ENCODE measurements at places on chromosomes 11 and 22.

DNA sequence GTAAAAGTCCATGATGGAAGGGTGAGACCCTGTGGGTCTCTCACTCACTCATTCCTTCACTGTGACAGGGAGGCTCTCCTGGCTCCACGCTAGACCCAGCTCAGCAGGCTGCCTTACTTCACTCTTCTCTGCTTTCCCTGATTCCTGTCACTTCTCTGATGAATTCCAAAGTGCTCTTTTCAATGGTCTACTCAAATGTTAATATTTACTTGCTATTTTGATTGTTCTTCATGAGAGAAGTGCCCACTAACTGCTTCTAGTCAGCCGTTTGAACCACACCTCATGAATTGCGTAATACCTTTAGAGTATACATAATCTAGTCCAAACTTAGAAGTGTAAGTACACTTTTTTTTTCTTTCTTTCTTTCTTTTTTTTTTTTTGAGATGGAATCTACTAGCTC, 1350.2 kb upstream of the RAG2 start:
- no peak for DNase-seq

DNA sequence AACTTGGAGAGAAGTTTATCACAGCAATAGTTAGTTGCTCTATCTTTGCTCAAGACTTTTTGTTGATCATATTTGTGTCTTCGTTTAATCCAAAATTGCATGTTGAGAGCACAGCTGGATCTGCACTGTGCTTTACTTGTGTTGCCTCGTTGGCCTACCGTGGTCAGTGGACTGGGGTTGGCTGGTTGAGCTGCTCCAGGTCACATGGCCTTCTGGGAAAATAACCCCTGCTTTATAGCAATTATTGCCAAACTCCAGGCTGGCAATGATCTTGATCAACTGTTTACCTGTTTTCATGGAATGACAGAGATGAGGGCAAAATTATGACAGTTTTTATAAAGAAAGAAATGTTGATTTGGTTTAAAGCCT, 5.7 kb upstream of the PLET1 start:
- DNase-seq = no peak

DNA sequence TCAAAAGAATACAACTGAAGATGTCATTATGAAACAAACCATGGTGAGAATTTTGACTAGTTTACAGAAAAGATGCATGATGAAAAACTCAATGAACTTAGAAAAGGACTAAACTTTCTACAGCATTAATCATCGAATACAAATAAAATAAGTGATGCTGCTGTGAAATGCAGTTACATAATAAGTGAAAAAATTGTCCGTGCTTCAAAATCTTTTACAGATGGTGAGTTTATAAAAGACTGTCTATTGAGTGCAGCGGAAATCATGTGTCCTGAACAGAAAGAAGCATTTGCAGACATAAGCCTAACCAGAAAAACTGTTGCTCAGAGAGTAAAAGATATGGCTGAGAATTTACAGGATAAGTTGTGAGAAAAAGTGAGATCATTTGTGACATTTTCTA, 33.8 kb downstream of the NEAT1 start:
- no peak for DNase-seq

DNA sequence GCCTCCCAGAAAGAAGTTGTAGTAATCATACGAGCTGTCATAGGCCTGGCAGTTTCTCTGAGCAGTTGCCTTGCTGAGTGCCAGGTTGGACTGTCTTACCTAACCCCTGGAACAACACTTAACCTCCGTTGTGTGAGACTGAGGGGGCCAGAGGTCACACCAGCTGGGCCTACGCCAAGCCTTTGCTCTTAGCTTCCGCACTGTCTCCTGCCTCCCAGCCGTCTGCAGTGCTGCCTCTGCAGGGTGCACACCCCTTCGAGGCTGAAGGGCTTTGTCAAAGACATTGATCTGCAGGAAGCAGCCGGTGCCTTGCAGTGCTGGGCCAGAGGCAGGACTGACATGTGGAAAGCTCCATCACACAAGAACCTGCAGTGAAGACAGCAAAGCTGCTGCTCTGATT, 16.7 kb downstream of the TAB1 start:
- no peak for DNase-seq

DNA sequence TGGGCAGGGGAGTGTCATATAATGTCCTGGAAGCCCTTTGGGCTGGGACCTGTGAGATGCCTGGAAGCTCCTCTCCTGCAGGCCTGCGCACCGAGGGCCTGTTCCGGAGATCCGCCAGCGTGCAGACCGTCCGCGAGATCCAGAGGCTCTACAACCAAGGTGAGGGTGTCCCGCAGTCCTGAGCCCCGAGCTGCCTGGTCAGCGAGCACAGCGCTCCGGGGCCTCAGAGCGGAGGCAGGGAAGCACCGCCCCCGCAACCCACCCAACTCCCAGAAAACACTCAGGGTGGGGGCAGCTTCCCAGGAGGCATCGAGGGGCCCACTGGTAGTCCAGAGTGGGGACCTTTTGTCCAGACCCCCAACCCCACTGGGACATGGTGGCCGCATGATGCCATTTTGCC, 95.5 kb downstream of the ARHGAP8 start:
- no peak for DNase-seq

DNA sequence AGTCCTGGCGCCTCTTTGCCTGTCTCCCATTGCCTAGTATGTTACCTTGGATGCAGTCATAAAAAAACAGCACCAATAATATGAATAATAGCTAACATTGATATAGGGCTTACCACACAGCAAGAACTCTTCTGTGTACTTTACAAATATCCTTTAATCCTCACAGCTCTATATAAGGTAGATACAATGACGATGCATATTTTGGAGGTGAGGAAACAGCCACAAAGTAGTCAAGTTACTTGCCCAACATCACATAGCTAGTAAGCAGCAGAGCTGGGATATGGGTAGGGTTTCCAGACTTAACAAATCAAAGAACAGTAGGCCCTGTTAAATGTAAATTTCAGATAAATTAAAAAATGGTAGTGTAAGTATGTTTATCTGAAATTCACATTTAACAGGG, 128.8 kb downstream of the ST3GAL4 start:
- no peak for DNase-seq

- DNase-seq = no peak
These were observed 22.1 kb downstream of the OR8G5 start for GRCh38 chr11:124278261-124278660.

GRCh38 chr11:32885556-32885955, 7.1 kb upstream of the QSER1 start:
- DNase-seq = no peak

DNA sequence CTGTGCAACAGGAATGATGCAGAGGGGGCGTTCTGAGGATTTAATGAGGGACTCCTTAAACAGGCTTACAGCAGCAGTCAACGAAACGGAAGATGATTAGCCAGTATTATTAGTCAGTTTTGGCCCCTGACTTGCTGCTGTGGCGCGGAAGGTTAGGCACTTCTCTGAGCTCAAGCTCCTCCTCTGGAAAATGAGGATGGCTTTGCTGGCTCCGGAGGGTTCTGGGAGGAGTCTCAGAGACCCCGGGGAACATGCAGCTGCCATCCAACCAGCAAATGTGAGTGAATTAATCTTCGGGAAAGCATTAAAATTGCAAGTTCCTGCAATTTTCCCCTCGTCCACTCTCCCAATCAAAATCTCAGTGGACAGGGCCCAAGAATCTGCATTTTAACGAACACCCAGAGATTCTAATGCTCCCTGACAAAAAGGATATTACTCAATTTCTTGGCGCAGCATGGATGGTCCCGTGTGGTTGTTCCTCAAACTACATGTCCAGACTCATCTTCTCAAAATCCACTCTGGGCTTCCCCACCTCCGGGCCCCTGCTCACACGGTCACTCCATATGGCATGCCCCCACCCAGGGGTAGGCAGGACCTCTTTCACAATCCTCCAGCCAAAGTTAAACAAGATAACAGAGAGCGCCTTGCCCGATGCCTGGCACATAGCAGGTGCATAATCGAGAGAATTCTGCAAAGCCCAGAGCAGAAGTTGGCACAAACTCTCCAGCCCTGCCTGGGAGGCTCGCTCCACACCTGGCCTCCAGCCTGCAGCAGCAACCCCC, 6.4 kb downstream of the ELFN2 start:
- DNase-seq = no peak
